ENCODE measurements at places on chromosomes 6 and 20. TPM values are rescaled to one million over a fixed set of nuclear protein-coding genes. Genes with fewer than 3 reads are reported as not detected.

NEURL2 gene
- total RNA-seq: 6.6 TPM

BTNL2 gene
- not detected for total RNA-seq

DOK5 gene
- total RNA-seq: not detected

ELOVL2 gene
- 0.12 TPM for total RNA-seq

PAK5 gene
- not detected for total RNA-seq

NUS1 gene
- 21.7 TPM for total RNA-seq

LY6G5B gene
- total RNA-seq: 38.7 TPM

HEY2 gene
- total RNA-seq: 0.23 TPM

MOXD1 gene
- total RNA-seq: 0.13 TPM

L3MBTL1 gene
- total RNA-seq: 19.3 TPM

PGC gene
- 0.70 TPM for total RNA-seq

GABRR2 gene
- 0.67 TPM for total RNA-seq

- DNase-seq: no peak
Observed at GRCh38 chr6:113856375-113856624, 845 bp upstream of the MARCKS start.

DNA sequence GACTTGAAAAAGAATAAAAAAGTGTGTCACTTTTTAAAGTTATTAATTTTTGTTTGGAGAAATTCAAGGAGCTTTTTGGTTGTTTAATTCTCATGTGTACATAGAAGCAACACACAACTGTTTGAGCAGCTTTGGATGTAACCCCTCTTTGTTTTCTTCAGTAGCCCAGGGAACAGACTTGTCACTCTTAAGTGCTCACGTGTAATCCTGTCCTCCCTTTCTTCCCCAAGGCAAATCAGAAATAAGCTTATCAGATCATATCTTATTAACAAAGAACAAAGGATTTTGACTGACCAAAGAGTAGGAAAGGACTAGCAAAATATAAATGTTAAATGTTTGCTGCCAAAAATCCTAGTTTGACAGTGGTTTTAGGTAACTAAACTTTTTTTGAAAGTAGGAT lies 7.3 kb upstream of the FLRT3 start:
- no peak for DNase-seq

DNA sequence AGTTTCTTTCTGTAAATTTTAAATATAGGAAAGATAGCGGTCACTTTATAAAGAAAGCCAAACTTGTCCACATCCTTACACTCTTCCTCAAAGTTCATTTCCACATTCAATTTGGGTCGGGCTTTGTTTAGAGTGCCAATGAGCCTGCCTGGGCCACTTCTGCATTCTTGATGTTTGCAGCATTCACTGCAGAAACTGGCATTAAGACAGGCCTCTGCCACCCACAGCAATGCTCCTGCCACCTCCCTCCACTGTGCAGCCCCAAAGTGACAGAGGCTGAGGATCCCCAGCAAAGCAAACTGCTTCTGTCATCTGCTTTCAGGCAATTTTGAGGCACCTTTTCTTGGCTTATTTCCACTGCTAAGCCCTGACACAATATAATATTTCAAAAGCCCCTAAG lies 61.2 kb downstream of the TNFAIP3 start:
- no peak for DNase-seq

GRCh38 chr6:5023923-5024322 lies 20.1 kb upstream of the RPP40 start:
- no peak for DNase-seq

GRCh38 chr6:119077643-119078375 lies 655 bp downstream of the FAM184A start:
- DNase-seq: peak; percentile 34

GRCh38 chr20:62603021-62603906 lies 39.0 kb upstream of the SLCO4A1 start:
- DNase-seq: peak; percentile 35

DNA sequence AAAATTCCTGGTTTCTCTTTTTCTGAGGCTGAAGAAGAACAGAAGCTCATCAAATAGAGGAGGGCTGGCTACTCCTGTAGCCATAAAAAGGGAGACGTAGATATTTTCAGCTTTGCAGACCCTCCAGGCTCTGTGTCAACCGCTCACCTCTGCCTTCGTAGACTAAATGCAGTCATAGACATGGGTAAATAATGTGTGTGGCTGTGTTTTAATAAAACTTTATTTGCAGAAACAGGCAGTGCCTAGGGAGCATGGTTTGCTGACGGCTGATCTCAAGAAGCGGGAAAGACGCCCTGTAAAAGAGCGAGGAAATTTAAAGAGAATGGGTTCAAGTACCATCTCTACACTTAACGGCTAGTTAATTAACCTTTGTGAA lies 171.8 kb downstream of the BCAS1 start:
- DNase-seq: no peak

- DNase-seq: no peak
Observed at GRCh38 chr20:62413896-62414481, 6.9 kb upstream of the CABLES2 start.

DNA sequence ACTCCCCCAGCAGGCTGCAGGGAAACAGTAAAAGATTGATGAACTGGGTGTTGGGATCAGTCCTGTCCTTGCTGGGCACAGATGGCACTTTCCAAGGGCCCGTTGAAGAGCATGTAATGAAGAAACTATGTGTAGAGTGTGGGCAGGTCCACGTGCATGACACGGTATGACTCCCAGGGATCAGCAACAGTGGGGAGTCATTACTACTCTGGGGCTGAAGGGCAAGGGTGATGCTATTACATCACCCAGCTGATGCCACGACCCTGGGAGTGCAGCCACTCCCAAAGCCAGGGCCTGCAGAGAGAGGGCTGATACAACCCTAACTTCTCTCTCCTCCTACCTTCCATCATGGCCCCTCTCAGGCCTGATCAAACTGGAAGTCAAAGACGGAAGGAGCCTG lies 20.1 kb downstream of the KCNK17 start:
- no peak for DNase-seq

DNA sequence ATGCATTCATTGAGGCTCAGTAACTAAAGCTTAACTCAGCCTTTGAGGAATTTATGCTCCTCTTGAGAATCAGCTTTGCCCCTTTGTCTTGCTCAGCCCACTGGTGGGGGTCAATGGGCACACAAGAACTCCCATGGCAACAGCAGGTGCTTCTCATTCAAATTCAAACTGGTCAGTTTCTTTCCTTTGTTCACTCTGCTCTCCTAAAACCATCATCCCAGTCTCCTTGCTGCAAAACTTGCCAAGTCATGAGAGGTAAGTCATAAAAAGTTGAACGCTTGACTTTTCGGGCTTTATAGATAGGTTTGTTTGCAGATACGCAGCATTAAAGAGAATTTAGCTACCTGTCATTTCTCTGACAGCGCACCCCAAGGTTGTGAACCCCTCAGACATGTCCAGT lies 146.8 kb downstream of the TFAP2A start:
- DNase-seq: no peak

DNA sequence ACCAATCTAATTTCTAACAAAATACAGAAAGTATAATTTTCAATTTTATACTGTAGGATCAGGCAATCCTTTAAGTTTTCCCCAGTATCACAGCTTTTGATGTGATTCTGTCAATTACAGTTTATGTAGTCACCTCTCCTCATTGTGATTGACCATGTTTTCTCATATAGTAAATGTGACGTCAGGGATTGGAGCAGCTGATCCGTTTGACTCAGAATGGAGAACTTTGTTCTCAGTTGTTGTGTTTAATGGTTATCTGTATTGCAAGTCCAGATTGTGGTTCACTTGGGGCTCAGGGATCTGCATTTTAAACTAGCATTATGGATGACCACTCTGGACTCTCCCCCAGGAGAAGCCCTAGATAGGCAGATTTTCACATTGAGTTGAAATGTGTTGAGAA lies 90.6 kb downstream of the DNAH8 start:
- DNase-seq: no peak

GRCh38 chr6:91500689-91501303 lies 913.9 kb upstream of the MAP3K7 start:
- DNase-seq: no peak

GRCh38 chr6:73943930-73944652 lies 248.1 kb downstream of the CD109 start:
- DNase-seq: no peak

- no peak for DNase-seq
Observed at GRCh38 chr6:164826831-164827468, 482.5 kb downstream of the C6orf118 start.

DNA sequence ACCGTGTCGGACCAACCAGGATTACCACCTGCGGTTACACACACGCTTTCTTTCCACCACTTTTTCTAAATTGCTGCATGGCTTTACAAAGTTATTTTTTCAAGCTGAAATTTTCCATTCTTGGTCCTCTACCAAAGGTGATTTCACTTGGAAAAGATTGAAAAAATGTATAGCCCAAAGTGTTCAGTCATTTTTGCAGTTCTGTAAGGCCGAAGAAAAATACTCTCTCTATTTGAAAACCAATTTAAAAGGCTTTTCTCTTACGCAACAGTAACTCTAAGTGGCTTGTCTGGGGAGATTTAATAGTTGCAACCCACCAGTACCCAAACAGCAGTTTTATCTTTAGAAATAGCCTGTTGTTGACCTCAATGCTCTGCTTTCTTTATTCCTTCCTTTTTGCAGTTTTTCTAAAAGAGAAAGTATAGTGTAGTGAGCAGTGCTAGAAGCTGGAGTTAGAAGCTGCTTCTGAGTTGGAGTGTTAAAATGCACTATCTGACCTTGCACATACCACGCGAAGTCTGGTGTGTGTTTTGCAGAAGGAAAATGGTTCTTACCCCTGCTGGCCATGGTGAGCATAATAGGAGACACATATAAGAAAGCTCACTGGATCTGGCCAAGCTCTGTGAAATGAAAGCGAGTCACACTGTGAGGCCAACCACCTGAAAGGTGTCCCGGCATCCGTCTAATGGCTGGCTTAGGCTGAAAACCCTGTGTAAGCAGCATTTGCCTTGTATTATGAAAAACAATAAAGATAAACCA lies 271.6 kb upstream of the PRND start:
- no peak for DNase-seq

- peak; percentile 76 for DNase-seq
Observed at GRCh38 chr6:3023663-3024483, 24.2 kb downstream of the NQO2 start.

DNA sequence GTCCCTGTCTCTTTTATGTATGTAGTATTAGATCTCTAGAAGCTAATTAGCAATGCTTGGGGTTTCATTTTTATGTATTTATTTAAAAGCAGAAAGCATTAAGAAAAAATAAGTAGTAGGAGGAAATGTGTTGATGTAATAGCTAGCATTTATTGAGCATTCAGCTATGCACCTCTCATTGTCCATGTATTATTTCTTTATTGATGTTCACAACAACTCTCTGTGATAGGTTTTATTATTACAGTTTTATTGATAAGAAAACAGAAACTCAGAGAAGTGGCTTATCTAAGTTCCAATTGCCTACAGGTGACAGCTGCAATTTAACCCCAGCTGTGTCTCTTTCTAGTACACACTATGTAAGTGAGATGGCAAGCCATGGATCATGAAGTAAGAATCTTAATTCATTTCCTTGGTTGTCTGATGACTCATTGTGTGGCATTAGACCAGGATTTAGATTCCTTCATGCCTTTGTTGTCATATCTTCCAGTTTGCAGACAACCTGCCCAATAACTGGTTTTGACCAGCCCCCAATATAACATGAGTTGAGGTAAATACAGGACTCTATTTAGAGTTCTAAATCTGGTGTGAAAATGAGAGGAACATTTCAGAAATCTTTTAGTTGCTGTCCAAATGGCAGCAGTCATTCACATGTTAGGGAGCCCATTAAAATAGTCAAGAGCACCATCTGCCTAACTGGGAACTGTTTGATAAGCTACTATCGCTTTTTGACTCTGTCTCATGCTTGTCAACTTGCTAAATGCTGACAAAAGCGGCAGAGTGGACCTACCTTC lies 170.8 kb upstream of the PHACTR1 start:
- no peak for DNase-seq

GRCh38 chr20:10622657-10623418 lies 51.0 kb downstream of the JAG1 start:
- no peak for DNase-seq

DNA sequence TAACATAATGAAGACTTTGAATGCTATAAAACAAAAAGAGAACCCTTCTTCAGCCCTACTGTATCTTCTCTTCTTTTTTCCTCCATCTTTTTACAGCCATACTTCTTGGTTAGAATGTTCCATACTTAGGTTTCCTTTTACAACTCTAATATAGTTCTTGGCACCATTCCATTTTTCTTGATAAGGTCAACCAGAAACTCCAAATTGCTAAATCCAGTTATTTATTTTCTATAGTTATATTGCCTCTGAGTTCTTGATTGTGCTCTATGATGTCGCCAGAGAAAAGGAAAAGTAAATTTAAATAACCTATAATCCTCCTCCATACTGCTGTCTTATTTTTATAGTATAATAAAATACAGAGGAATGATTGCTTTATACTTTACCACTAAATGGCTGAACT lies 26.7 kb upstream of the COL10A1 start:
- DNase-seq: no peak

- no peak for DNase-seq
Observed at GRCh38 chr6:18433059-18433458, 45.9 kb downstream of the RNF144B start.

DNA sequence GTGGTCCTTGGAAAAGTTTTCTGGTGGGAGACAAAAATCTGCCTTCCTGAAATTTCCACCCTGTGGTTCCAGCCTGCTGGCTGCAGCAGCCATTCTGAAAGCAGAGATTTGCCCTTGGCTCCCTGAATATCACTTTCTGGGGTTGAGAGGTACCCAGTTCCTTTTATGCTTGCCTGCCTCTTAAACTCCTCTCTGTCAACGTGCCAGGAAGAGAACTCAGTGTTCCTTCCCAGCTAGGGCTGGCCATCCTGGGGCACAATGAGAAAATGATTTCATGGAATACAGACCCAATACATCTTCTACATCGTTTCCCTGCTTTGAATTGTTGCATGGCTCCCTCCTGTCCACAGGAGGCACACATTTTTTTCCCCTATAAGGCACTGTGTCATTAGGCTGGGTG lies 1.6 kb upstream of the DSN1 start:
- DNase-seq: no peak

DNA sequence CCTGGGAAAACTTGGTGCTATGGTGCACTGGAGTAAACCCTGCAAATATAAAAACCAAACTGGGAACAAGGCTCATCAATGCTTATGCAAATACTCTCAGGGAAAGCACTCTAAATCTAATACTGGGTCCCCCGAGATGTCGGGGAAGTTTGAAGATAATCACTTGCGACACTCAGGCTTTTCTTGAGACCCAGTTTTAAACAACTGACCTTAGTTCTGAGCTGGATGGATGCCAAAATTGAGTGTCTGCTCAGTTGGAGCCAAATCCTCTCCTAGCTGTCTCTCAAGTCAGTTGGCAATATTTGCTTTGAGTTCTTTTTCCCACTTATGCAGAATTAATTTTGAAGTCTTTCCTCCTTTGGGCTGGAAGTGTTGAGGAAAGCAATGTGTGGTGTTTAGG lies 75.5 kb upstream of the CD2AP start:
- DNase-seq: no peak

- DNase-seq: no peak
Observed at GRCh38 chr20:45920462-45921336, 8.7 kb upstream of the PLTP start.

- DNase-seq: no peak
Observed at GRCh38 chr20:48823960-48824498, 3.8 kb downstream of the PREX1 start.
